Stromal cell of bone marrow (primary cell): ENCODE measurements at places on chromosomes 2 and 18.
A peak's percentile ranks its signal among the peaks of the same experiment; 100 is the strongest.

GRCh38 chr2:51297488-51297887 is 265.6 kb upstream of the NRXN1 start:
- DNase-seq: no peak

DNA sequence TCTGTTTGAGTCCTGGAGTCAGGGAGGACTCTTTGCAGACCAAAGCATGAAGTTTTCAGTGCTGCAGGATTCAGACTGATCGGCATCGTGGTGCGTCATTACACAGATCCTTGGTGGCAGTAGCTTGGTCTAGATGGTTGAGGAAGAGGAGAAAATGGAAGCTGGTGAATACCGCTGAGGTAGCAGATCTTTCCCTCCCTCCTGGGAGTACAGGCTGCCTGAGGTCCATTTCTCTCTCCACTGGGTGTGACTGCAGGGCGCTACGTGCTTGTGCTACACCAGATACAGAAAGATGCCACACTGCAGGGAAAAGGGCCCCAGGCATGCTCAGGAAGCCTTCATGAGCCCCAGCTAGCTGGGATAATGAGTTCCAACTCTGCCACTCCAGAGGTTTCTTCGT is 3.3 kb upstream of the CNDP1 start:
- DNase-seq: no peak

DNA sequence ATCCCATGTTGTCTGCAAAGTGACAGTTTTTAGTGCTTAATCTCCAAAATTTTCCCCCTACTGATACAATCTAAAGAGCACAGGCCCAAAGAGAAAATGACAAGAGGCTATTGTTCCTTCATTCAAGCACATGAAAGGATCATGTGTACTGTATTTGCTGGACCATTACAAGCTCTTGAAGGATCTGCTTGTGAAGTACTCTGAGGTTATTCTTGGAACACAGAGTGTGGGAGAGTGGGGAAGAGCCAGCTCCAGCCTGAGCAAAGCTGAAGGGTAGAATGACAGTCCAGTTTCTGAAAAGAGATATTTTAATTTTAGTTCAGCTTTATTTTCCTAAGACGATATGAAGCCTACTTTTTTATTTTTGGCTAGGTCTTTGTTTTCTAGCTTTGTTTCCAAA is 112.2 kb downstream of the GALNT3 start:
- DNase-seq: no peak

GRCh38 chr18:32460171-32460731 is 10.4 kb downstream of the GAREM1 start:
- DNase-seq: no peak

DNA sequence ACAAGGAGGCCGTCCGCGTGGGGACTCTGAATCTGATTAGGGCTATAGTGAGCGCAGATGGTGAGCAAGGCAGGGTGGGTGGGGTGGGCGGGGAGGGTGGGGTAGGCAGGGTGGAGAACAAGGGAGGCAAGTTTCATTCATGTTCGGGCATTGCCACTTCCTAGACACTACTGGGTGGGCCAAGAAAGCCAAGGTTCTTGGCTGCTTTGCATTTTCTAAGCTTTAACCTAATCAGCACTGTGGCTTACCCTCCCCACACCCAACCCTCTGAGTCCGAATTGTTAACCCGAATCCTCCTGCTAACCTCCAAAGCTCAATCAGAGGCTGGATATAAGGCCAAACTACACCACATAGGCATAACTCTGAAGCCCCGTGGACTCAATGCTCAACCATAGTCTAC is 18.1 kb downstream of the MROH2A start:
- DNase-seq: no peak

DNA sequence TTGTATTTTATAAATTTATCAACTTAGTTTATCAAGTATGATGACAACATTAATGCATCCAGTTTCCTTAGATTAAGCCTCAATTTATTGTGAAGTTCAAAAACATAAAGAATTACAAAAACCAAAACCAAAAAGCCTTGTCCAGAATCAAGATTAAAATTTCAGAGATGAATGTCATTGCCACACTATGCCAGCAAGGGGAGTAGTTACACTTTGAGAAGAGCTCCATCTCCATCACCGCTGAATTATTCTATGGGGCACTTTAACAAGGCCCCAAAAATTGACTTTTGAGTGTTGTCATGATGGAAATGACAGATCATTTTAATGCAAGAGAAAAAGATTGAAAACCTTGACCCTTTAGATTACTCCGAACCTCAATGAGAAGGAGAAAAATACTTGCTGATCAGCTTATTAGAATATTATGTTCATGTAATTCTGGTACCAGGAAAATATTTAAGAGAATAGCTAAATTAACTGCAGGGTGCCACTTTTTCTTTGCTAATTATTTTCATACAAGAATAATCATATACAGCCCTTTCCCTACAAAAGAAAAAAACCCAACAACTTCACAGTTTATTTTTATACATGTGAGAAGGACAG is 152.5 kb upstream of the AQP4 start:
- no peak for DNase-seq

GRCh38 chr2:18976168-18976961 is 382.1 kb downstream of the OSR1 start:
- peak; percentile 83 for DNase-seq

GRCh38 chr2:207673431-207673830 is 38.0 kb upstream of the CCNYL1 start:
- DNase-seq: no peak

GRCh38 chr2:62597323-62597722 is 91.3 kb upstream of the TMEM17 start:
- DNase-seq: no peak

- no peak for DNase-seq
These were observed 66.7 kb downstream of the ZC3H6 start for GRCh38 chr2:112342067-112342550.

- no peak for DNase-seq
These were observed 79.4 kb downstream of the SPRED2 start for GRCh38 chr2:65353046-65353445.

GRCh38 chr18:9135081-9135911 is 1.3 kb upstream of the ANKRD12 start:
- no peak for DNase-seq
